Activated naive CD8-positive, alpha-beta T cell treated with anti-CD3 and anti-CD28 coated beads for 36 hours (primary cell): ENCODE measurements at places on chromosomes 6 and 20. TPM values are rescaled to one million over a fixed set of nuclear protein-coding genes. Genes with fewer than 3 reads are reported as not detected.

DNA sequence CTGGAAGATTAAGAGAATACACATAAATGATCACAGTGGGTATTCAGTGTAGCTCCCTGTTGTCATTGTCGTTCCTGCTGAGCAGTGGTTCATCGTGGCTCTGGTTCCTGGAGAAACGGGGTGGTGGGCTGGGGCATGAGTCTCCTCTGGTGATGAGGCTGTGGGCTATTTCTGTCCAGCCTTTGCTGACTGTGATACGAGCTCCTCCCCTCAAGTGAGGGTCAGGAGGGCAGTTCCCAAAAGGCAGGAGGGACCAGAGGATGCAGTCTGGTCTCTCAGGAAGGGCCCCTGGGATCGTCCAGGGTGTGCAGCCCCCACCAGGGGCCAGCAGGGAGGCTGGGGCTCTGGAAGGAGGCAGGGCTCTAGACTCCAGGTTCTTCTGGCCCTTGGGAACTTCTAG, 31.1 kb upstream of the DLGAP4 start:
- H3K27ac ChIP-seq = no peak overlapping the region
- H3K27me3 ChIP-seq = peaks cover 8% of the 10 kb centered on the region
- DNase-seq = no peak
- no peaks in the 10 kb centered on the region for H3K36me3 ChIP-seq
- H3K4me1 ChIP-seq = no peaks in the 10 kb centered on the region

DNA sequence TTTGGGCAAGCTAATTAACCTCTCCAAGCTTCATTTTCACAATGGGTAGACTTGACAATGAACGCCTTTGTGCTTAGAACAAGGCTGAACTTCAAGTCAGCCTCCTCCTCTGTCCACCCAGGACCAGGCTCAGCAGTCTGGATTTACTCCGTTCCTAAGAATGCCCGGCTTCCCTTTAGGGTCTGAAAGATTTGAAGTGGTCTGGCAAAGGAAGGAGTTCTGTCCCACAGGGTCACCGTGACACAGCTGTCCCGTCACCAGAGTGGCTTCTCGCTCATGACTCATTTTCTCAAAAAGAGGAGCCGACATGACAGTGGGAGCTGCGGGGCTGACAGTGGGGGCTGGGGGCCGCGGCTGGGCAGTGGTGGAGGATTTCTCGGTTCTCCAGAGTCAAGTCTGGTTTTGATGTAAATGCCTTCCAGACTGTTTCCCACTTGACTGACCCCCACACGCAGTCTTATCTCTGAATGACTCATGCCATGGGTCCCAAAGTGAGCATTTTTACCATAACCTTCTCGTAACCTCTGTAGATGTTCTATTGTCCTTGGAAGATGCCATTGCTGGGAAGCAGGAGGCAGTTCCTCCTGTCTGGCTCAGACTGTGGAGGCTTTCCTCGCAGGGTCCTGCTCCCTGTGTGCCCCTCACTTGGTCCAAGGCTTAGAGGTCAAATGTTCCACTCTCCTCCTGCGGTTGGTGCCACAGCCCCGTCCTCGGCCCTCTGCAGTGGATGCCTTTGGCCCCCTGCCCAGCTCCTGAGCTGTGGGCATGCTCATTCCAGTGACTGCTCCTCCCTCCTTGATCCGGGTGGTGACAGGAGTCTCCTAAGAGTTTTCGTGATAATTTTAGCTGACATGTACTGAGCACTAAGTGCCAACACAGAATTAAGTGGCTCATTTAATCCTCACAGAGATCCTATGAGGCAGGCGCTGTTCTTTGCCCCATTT, 253.1 kb downstream of the FNDC1 start:
- H3K4me3 ChIP-seq = no peak overlapping the region
- DNase-seq = no peak
- H3K27me3 ChIP-seq = no peaks in the 10 kb centered on the region
- H3K36me3 ChIP-seq = no peaks in the 10 kb centered on the region

DNA sequence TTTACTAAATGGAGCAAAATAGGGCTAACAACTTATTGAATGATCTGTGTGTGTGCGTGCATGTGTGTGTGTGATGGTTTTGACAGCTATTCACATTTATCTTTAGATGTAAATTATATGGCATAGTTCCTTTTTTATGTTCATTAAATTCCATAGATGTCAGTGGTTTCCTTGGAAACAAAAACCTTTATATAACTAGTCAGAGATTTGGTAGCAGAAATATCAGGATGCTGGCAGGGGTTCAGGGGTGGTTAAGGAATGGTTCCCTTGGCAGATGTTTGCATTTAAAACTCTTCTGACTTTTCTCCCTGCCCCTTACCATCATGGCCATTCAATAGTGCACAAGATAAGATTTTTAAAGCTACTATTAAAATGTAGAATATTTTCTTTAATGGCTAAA, 256.6 kb downstream of the PLCB1 start:
- no peaks in the 10 kb centered on the region for H3K4me1 ChIP-seq
- no peaks in the 10 kb centered on the region for H3K36me3 ChIP-seq
- no peak overlapping the region for H3K4me3 ChIP-seq
- H3K27me3 ChIP-seq = peaks cover 4% of the 10 kb centered on the region

BPIFB3 gene
- not detected for total RNA-seq

SIGLEC1 gene
- total RNA-seq = not detected

GRCh38 chr6:42079941-42080464, 29.7 kb downstream of the TAF8 start:
- no peaks in the 10 kb centered on the region for H3K27me3 ChIP-seq
- H3K36me3 ChIP-seq = peaks cover 11% of the 10 kb centered on the region
- H3K4me3 ChIP-seq = no peak overlapping the region
- no peak for DNase-seq
- no peak overlapping the region for H3K27ac ChIP-seq
- H3K4me1 ChIP-seq = no peaks in the 10 kb centered on the region

DNA sequence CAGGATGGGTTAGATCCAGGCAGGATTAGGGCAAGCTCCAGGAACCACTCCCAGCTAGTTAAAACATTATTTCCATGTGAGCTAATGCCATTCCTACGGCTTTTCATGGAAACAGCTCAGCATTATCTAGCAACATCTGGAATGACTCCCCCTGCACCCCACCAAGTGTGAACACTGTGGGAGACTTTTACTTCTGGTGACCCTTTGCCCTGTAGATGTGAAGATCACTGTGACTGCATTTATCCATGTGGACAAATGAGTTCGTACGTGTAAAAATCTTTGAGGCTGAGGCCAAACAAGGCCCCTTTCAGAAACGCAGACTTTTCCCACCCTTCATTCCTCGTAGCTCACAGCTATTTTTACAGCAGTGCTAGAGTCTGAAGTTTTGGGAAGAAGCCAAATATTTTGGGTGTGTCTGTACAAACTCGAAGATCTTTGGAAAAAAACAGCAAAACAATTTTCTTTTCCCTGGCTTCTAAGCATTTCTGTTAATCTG, 221.8 kb upstream of the SOX4 start:
- DNase-seq = no peak
- H3K4me1 ChIP-seq = no peaks in the 10 kb centered on the region
- H3K27me3 ChIP-seq = no peaks in the 10 kb centered on the region
- no peaks in the 10 kb centered on the region for H3K36me3 ChIP-seq
- H3K4me3 ChIP-seq = no peak overlapping the region

TGM3 gene
- total RNA-seq = not detected

- peaks cover 20% of the 10 kb centered on the region for H3K27me3 ChIP-seq
- DNase-seq = peak; percentile 2
- H3K27ac ChIP-seq = peak overlapping the region; percentile 54
- H3K4me3 ChIP-seq = peak overlapping the region; percentile 57
- peaks cover 11% of the 10 kb centered on the region for H3K4me1 ChIP-seq
Observed at GRCh38 chr6:144006736-144007477, 1.2 kb downstream of the PLAGL1 start.

TREML2 gene
- 8.9 TPM for total RNA-seq

BCAS1 gene
- total RNA-seq = 0.06 TPM

GRCh38 chr6:24908650-24909035, 27.1 kb downstream of the RIPOR2 start:
- H3K27ac ChIP-seq = peak overlapping the region; percentile 93
- peak overlapping the region; percentile 88 for H3K4me3 ChIP-seq
- no peak for DNase-seq

- no peak overlapping the region for H3K27ac ChIP-seq
- H3K36me3 ChIP-seq = peaks cover 1% of the 10 kb centered on the region
- DNase-seq = no peak
- no peak overlapping the region for H3K4me3 ChIP-seq
Observed at GRCh38 chr20:31474097-31474436, 860 bp downstream of the DEFB124 start.

DNA sequence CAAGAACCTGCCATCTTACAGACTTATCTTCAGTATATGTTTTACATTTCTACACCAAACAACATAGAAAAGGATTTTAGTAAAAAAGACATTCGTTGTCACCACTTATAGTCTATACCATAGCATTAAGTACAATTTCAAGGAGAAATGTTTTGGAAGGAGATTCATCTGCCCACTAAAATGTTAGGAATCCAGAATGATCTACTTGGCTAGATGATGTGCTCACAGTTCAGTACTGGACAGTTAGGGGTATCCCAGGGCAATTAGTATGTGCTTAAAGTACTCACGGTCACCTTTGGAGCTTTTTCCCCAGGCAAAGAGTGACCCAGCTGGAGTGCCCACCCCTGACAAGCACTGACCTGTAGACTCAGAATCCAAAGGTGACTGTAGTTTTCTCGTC, 222.9 kb downstream of the SLC24A3 start:
- DNase-seq = no peak
- peaks cover 3% of the 10 kb centered on the region for H3K4me1 ChIP-seq
- no peaks in the 10 kb centered on the region for H3K36me3 ChIP-seq
- no peak overlapping the region for H3K4me3 ChIP-seq
- H3K27ac ChIP-seq = no peak overlapping the region

- no peak overlapping the region for H3K4me3 ChIP-seq
- no peaks in the 10 kb centered on the region for H3K4me1 ChIP-seq
- no peak for DNase-seq
- no peak overlapping the region for H3K27ac ChIP-seq
- H3K36me3 ChIP-seq = no peaks in the 10 kb centered on the region
Observed at GRCh38 chr6:23413327-23414050, 712.5 kb upstream of the NRSN1 start.

- DNase-seq = no peak
- no peaks in the 10 kb centered on the region for H3K36me3 ChIP-seq
- no peak overlapping the region for H3K4me3 ChIP-seq
- no peaks in the 10 kb centered on the region for H3K4me1 ChIP-seq
- no peak overlapping the region for H3K27ac ChIP-seq
- no peaks in the 10 kb centered on the region for H3K27me3 ChIP-seq
Observed at GRCh38 chr6:81933089-81933488, 180.6 kb upstream of the TENT5A start.

- no peak overlapping the region for H3K4me3 ChIP-seq
- no peak overlapping the region for H3K27ac ChIP-seq
- no peaks in the 10 kb centered on the region for H3K36me3 ChIP-seq
- H3K4me1 ChIP-seq = no peaks in the 10 kb centered on the region
- peaks cover 33% of the 10 kb centered on the region for H3K27me3 ChIP-seq
- no peak for DNase-seq
Observed at GRCh38 chr6:132934496-132934895, 120.1 kb downstream of the RPS12 start.

MATN4 gene
- 0.64 TPM for total RNA-seq

- peaks cover 1% of the 10 kb centered on the region for H3K4me1 ChIP-seq
- peaks cover 30% of the 10 kb centered on the region for H3K27me3 ChIP-seq
- no peaks in the 10 kb centered on the region for H3K36me3 ChIP-seq
- no peak overlapping the region for H3K27ac ChIP-seq
- no peak for DNase-seq
Observed at GRCh38 chr20:38635721-38636288, 34.2 kb downstream of the ARHGAP40 start.

- H3K27ac ChIP-seq = no peak overlapping the region
- H3K27me3 ChIP-seq = no peaks in the 10 kb centered on the region
- peaks cover 21% of the 10 kb centered on the region for H3K4me1 ChIP-seq
- H3K4me3 ChIP-seq = no peak overlapping the region
Observed at GRCh38 chr20:8601542-8601912, 467.4 kb upstream of the PLCB4 start.

- H3K27me3 ChIP-seq = no peaks in the 10 kb centered on the region
- no peak overlapping the region for H3K27ac ChIP-seq
- DNase-seq = no peak
- H3K4me3 ChIP-seq = no peak overlapping the region
- no peaks in the 10 kb centered on the region for H3K36me3 ChIP-seq
- peaks cover 6% of the 10 kb centered on the region for H3K4me1 ChIP-seq
Observed at GRCh38 chr20:50297498-50298376, 107.1 kb downstream of the CEBPB start.

DNA sequence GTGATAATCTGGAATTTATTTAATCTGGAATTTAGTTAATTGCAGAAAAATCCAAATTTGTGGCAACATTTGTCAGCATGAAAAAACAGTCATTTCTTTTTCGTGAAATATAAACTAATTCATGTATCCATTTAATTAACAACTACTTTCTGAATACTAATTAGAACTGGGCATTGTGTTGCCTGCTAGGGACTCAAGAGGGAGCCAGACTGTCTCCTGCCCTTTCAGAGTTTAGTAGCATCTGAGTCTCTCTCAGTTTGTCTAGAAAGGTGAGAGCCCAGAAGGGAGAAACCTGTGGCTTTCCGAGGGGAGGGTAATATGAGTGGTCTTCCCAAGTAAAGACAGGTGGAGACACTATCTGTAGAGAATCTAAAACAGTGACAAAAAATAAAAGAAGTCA, 210.9 kb upstream of the HDDC2 start:
- H3K4me3 ChIP-seq = no peak overlapping the region
- H3K4me1 ChIP-seq = no peaks in the 10 kb centered on the region
- DNase-seq = no peak
- H3K27me3 ChIP-seq = peaks cover 12% of the 10 kb centered on the region
- no peaks in the 10 kb centered on the region for H3K36me3 ChIP-seq
- no peak overlapping the region for H3K27ac ChIP-seq

NPBWR2 gene
- not detected for total RNA-seq
